ENCODE measurements at places on chromosomes 2 and 18.

GRCh38 chr2:60553495-60554073 lies at the start of gene BCL11A:
BCL11A (minus strand) TSS chr2:60553654; CDS start chr2:60553270, 384 bp downstream.
- DNase-seq = no peak

- no peak for DNase-seq
Measured at GRCh38 chr2:11709293-11709692, 37.1 kb upstream of the LPIN1 start.

- no peak for DNase-seq
Measured at GRCh38 chr2:49021271-49021670, 133.0 kb downstream of the FSHR start.

DNA sequence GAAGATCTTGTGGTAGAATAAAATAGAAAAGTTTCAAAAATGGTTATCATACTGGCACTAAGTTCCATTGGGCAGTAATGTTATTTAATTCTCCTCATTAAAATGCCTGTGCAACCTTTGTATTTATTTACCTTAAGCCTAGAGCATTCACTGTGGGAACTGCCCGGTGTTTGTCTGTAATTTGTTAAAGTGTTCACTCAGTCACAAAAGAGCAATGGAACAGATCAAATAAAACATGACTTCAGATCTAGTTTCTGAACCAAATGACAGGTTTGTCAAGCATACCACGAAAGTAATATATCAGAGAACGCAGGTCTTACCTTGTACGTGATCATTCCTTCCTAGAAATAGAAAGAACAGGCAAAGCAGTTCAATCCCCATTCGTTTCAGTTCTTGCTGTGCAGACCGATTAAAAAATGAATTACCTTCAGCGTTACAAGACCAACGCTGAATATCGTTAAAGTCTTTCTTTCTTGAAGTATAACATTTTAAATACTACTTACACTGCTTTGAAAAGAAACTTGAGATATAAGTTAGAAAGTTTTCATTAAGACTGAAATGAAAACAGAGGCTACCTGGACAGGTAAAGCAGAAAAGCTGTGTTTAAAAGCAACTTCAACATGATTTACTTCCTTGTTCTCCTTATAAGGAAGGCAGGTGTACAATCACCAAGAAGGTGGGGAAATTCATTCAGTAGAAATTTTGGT lies at the start of gene ITGB6:
TSS of gene ITGB6 (minus strand) at position 590 of the 707 bp plus-strand sequence. CDS start at position 381, 209 bp downstream.
- no peak for DNase-seq

GRCh38 chr2:75764611-75765010 lies 53.9 kb upstream of the GCFC2 start:
- no peak for DNase-seq

DNA sequence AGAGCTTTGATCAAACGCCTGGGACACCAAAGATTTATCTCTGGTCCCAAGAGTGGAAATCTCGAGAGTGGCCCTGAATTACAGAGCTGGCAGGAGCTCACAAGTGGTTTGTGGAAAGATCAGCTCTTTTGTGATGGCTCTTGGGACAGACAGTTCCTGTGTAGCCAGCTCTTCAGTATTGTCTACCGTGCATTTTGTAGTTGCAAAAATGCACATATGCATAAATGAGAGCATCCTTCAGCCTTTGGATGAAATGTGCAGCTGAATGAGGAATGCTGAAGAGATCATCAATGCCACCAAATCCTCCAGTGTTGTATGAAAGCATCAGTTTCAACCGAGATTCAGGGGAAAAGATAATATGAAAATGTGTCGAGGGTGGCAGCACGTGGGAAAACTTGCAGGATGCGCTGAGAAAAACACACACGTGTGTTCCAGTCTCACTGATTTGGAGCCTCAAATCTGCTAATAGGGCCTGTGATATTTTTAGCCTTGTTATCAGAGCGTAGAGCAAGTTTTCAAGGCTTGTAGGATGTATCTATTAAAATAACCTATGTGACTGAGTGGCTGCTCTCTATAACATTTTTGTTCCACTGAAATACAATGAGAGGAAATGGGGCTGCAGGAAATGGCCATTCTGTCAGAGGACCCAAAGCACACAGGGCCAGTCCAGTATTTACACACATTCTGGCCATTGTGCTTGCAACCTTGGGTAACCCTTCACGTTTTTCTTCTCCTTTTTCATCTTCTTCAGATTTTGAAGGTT lies 138.7 kb downstream of the PRKCE start:
- DNase-seq = no peak

GRCh38 chr2:195363496-195363895 lies 293.5 kb upstream of the SLC39A10 start:
- no peak for DNase-seq

All from stimulated activated CD8-positive, alpha-beta memory T cell treated with anti-CD3 and anti-CD28 coated beads, Interleukin-7, amount 100 ng/mL, for 48 hours (primary cell).